ENCODE measurements at places on chromosomes 5 and 9. TPM values are rescaled to one million over a fixed set of nuclear protein-coding genes. Genes with fewer than 3 reads are reported as not detected.

DNA sequence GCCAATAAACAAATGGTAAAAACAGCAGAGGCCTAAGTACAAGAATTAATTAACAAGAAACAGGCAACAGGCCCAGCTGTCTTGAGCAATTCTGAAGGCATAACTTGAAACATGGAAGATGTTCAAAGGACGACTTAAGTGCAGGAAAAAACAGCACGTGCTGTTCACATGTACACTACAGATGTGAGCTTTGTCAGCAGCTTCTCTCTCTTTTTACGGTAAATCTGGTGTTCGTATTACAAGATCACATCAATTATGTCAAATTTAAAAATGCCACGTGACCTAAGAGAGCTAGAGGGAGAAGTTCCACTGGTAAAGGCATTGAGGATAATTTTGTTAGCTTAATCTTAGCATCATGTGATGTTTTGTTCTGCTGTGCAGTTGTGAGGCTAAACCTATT is 281.1 kb downstream of the PSAT1 start:
- no peaks in the 10 kb centered on the region for H3K36me3 ChIP-seq
- H3K27me3 ChIP-seq = peaks cover under 1% of the 10 kb centered on the region
- no peak overlapping the region for H3K4me3 ChIP-seq
- DNase-seq = no peak
- H3K4me1 ChIP-seq = no peaks in the 10 kb centered on the region

UNC5A gene
- not detected for total RNA-seq

ZNF354C gene
- total RNA-seq = 5.2 TPM

DNA sequence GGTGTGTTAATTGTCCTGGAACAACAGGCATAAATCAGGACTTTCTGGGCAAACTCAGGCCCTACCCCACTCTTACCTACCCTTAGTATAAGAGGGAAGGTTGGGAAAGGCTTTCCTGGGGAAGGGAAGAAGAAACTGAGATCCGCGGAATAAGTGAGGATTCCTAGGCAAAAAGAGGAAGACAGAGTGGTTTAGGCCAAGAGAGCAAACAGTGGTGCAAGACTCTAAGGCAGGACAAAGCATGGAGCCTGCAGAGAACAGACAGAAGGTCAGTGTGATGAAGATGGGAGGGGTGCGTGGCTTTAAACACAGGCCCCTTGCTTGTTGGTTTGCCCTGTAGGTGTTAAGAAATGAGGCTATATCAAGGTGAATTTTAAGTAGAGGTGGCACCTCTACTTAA is 69.4 kb downstream of the TMC1 start:
- no peak overlapping the region for H3K27ac ChIP-seq
- H3K36me3 ChIP-seq = no peaks in the 10 kb centered on the region
- no peak for DNase-seq
- no peak overlapping the region for H3K4me3 ChIP-seq
- H3K4me1 ChIP-seq = peaks cover 11% of the 10 kb centered on the region

- no peaks in the 10 kb centered on the region for H3K36me3 ChIP-seq
- H3K27me3 ChIP-seq = no peaks in the 10 kb centered on the region
- no peak overlapping the region for H3K4me3 ChIP-seq
- H3K27ac ChIP-seq = no peak overlapping the region
Observed at GRCh38 chr5:80588858-80589540, 18.9 kb upstream of the ANKRD34B start.

DNA sequence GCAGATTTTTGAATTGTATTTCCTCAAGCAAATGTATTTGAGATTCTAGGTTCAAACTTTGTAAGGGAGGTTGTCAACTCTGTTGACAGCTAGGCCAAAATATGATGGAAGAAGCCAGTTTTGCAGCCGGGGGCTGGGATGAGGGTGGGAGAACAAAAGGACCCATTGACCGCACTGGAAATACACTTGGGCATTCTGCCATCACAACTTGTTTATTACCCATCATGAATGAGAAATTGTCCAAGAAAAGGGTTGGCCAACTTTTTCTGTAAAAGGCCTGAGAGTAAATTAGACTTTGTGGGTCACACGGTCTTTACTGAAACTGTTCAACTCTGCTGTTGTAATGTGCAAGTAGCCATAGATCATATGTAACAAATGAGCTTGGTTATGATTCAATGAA is 221.3 kb upstream of the KLF9 start:
- no peak overlapping the region for H3K4me3 ChIP-seq
- no peaks in the 10 kb centered on the region for H3K27me3 ChIP-seq
- H3K27ac ChIP-seq = no peak overlapping the region
- H3K36me3 ChIP-seq = no peaks in the 10 kb centered on the region

DNA sequence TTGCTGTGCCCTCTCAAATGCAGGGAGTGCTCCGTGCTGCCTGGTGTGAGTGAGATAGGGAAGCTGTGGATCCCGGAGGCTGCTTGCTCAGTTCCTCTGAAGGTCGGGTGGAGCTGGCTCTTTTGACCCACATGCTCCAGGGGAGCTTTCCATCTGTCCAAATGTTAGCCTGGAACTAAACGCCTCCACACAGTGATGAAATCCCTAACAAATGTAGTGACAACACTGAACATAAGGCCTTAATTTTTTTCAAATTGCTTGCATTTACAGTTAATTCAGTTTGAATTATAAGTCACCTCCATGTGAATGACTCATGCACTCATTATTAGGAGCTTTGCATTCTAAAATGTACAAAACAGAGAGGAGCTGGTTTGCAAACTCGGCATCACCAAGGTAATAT is 27.0 kb downstream of the PRDM6 start:
- H3K36me3 ChIP-seq = no peaks in the 10 kb centered on the region
- no peak for DNase-seq
- no peaks in the 10 kb centered on the region for H3K4me1 ChIP-seq
- H3K27me3 ChIP-seq = no peaks in the 10 kb centered on the region
- H3K27ac ChIP-seq = no peak overlapping the region

All from left ventricle myocardium inferior (tissue), 1 donor.